CD8-positive, alpha-beta T cell (primary cell): ENCODE measurements at places on chromosomes 2 and 18.

- peak; percentile 20 for DNase-seq
These were observed 103.5 kb upstream of the MAP3K20 start for GRCh38 chr2:172972005-172972619.

GRCh38 chr2:138831154-138831553, 51.0 kb upstream of the NXPH2 start:
- no peak for DNase-seq

- DNase-seq, result no peak
These were observed 84.7 kb downstream of the LYPD6 start for GRCh38 chr2:149415086-149415485.

DNA sequence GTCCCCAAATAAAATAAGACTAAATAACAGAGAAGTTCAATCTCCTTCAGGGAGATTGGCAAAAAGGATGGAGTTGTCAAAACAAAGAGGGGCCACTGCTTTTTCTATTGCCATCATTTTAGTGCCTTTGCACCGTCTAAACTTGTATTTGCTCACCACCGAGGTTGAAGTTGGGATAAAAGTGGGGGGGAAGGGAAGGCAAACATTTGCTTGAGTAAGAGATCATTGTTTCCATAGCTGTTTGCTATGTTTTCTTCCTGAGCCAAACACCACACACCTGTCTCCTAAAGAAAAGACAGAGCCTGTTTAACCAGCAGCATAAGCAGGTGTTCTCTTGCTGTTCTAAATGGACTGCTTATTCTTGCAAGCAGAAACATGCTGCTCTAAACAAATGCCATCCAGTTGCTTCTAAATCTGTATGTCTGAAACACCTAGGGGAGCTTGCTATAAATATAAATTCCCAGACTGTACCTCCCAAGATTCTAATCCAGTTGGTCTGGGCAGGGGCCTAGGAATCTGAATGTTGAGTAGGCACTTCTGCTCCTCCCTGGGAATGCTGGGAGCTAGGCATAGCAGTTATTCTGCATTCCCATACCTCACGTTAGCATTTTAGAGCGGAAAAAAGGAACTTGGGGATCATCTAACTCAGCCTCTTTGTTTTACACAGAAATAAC, 179.4 kb upstream of the ARL4C start:
- DNase-seq, result no peak

DNA sequence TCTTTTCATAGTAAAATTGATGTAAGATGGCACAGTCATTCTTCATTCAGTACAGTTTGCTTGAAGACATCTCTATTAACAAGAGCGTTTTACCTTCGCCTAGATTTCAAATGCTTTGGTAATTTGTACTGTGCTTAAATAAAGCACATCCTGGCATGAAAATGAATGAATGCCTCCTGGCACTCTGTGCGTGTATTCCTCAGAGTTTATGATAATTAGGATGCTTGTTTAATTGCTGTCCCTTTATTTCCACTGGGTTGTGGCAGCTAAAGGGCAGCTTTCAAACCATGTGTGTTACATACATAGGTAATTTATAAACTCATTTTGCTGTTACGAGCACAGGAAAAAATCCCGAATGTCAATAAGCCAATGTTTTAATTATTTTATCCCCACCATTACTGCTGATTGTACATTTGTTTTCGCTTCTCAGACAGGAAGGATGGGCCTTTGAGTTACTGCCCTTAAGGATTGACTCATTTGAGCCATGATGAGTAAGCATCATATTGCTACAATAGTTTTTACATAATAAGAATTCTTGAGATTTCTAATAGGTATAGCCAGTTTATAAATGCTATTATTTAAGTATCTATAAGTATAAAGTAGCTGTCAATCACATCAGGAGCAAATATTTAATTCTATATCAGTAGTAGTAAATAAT, 516.5 kb downstream of the XIRP2 start:
- DNase-seq, result no peak

GRCh38 chr2:159046966-159047365, 78.5 kb downstream of the TANC1 start:
- DNase-seq, result no peak

GRCh38 chr2:158618891-158619490, 162.2 kb downstream of the PKP4 start:
- no peak for DNase-seq

GRCh38 chr2:150159300-150159699, 328.2 kb downstream of the RND3 start:
- no peak for DNase-seq

DNA sequence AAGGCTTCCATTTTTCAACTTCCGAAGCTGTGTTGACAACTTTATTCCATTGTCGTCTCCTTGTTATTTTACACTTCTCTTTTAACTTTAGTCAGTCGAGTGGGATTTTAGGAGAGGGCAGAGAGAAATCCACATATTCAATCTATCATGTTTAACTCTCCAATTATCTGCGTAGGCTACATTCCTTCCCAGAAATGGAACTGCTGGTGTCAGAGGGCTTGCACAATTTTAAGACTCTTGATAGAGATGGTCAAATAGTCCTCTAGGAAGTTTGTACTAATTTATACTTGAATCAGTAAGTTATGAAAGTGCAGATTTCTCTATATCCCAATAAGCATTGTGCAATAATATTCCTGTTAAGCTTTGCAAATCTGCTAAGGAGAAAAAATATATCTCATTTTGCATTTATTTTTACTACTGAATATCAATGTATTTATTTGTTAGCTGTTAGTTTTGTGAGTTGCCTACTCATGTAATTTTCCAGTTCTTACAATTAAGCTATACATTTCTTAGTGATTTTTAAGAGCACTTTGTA, 95.6 kb downstream of the CYP26B1 start:
- no peak for DNase-seq

DNA sequence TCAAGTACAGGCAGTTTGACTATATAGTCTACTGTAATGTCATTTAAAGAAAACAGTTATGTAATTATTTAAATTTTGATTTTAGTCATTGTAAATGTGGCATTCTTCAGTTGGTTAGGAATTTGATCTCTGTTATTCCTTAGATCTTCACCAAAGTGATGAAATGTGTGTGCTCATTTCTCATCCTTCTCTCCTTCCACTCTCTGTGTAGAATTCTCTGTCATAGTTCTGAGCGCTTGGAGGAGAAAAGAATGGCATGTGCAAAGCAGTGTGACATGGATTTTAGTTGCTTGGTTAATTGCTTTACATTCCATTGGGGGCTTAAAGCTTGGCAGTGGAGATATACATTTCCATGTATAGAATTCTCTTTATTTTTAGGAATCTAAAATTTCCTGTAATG, 14.8 kb downstream of the PIK3C3 start:
- DNase-seq, result no peak

GRCh38 chr2:106053581-106053980, 140.5 kb downstream of the UXS1 start:
- no peak for DNase-seq

DNA sequence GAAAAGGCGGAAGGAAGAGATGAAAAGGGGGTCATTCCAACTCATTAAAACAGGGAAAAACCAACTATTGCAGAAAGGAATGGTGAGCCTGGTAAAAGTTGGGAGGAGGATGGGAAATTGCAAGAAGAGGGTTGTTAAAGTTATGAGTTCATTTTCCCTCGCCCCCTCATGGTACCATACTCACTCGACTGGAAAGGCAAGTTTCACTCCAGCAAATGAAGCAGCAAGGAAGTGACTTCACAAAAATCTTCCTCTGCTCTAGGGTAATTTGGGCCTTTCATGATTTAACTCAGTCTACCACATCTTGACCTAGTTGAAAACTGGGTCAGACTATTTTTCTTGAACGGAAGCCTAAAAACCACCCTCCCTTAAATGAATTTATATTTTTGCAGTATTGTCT, 22.8 kb upstream of the DAW1 start:
- peak; percentile 58 for DNase-seq

GRCh38 chr18:60391571-60392226, 19.1 kb upstream of the MC4R start:
- no peak for DNase-seq

- DNase-seq, result peak; percentile 9
These were observed 100.5 kb upstream of the ITPRID2 start for GRCh38 chr2:181790716-181791649.

DNA sequence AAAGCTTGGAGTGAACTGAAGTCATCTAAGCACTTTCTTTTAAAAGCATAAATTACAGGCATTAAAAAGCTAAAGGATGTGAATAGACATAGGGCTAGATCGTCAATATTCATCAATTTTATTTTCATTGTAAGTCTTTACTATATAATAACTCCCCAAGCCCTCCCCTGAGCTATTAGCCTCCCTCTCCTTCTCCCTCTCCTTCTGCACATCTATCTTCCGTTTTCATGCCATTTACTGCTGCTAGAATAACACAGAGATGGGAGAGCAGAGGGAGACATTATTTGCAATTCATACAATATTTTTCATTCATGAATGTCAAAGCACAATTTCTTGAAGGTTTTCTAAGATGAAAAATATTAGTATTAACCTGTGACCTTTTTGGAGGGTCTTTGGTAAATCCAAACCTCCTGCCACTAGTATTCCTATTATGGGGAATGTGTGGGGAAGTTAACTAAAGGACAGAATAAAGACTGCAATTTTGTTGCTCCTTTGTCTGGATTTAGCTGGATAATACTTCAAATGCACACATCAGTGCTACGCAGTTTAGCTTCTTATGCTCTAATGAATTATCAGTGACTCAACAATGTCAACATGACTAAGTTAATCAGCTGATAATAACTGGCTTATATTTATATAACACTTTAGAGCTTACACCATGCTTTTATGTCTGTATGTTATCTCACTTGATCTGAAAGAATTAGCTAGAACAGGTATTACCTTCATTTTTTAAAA, 28.2 kb upstream of the MFF start:
- DNase-seq, result no peak

DNA sequence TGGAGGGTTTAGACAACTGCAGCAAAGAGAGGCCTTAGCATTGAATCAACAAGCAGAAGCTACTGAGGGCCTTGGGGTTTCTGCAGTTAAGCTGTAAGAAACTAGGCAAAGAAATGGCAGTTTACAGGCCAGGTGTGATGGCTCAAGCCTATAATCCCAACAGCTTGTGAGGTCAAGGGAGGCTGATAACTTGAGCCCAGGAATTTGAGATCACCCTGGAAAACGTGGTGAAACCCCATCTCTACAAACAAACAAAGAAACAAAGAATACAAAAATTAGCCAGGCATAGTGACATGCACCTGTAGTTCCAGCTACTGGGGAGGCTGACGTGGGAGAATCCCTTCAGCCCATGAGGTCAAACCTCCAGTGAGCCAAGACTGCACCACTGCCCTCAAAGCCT, 421.6 kb upstream of the CHST9 start:
- DNase-seq, result no peak

DNA sequence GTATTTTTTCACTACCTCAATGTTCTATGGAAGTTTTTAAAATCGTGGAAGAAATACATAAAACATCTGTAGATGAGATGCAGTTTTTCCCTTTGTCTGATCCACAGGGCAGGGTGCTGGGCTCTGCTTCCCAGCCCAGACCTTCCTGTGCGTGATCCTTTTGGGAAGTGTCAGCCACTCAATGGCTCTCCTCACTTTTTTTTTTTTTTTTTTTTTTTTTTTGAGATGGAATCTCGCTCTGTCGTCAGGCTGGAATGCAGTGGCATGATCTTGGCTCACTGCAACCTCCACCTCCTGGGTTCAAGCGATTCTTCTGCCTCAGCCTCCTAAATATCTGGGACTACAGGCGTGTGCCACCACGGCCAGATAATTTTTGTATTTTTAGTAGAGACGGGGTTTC, 32.8 kb downstream of the SOWAHC start:
- DNase-seq, result no peak

- no peak for DNase-seq
These were observed 28.9 kb upstream of the GALR1 start for GRCh38 chr18:77220726-77221125.

GRCh38 chr18:32366586-32367538, 103.8 kb downstream of the GAREM1 start:
- DNase-seq, result no peak

DNA sequence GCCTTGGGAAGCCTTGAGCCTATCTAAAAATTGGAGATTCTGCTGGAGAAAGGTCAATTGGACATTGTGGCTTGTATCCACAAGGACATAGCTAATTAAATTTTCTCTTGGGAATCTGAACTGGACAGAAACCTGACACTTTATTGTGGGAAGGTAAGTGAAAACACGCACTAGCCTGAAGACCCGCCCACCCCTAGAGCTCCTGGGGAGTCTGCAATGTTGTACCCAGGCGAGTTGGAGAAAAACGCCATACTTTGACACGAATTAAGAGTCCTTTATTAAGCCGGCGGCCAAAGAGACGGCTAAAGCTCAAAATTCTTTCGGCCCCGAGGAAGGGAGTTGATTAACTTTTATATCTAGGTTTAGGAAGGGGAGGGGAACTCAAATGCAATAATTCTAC, 1.2 kb upstream of the ZNF892 start:
- no peak for DNase-seq

- no peak for DNase-seq
These were observed 26.4 kb downstream of the ELP2 start for GRCh38 chr18:36155851-36156757.

- no peak for DNase-seq
These were observed 8.7 kb downstream of the SMAD7 start for GRCh38 chr18:48942086-48942485.

DNA sequence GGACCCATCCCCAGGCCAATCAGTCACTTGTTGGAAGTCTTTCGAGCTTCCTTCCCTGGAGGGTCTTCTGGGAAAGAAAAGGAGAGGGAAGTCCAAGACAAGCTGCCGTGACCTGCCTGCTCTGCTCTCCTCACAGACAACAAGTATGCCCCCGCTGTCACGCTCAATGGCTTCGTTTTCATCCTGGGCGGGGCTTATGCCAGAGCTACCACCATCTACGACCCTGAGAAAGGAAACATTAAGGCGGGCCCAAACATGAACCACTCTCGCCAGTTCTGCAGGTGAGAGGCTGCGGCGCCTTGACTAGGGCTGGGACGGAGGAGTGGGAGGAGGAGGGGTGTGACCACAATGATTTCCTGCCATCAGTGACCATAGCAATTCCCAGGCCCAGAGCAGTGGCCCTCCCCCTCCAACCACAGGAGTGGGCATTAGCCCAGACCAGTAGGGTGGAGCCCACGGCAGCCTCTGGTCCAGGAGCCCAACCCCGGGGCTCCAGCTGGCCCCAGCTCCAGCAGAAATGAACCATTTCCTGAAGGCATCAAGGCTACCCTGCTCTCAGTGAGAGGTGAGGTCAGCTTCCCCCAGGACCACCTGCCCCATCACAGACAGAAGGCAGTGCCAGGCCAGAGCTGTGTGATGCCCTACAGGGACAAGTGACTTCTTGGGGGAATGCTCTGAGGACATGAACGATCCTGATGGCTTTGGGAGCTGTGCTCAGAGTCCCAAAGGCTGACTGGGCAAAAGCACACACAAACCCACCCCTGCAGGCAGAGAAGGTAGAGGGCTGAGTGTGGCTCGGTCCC, 223.1 kb downstream of the ATAD2B start:
- DNase-seq, result no peak

DNA sequence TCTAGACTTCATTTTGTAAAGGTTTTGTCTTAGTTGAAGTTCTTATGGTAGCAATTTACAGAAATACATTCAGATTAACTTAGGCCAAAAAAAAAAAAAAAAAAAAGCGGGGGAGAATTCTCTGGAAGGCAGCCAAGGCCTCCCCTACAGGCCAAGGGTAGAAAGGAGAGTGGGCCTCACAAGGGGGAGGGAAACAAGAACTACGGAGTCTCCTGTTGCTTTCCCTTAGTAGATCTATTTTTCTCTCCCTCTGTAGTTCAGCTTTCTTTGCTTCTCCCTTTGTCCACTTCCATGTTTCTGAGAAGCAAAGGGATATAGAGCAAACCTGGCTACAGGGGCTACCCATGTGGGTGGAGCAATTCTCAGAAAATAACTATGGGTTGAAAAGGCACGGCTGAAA, 2.4 kb upstream of the STK11IP start:
- no peak for DNase-seq

GRCh38 chr2:240189686-240190085, 49.2 kb upstream of the OTOS start:
- DNase-seq, result no peak

GRCh38 chr2:72770879-72771461, 54.9 kb downstream of the EXOC6B start:
- DNase-seq, result peak; percentile 66
